ENCODE measurements at places on chromosomes 2 and 18. TPM values are rescaled to one million over a fixed set of nuclear protein-coding genes. Genes with fewer than 3 reads are reported as not detected.

The ALS2 gene
- 43.1 TPM for total RNA-seq

The NEB gene
- total RNA-seq, result 0.64 TPM

The RAB6D gene
- 0.59 TPM for total RNA-seq

The HOXD13 gene
- total RNA-seq, result not detected

The ARL6IP6 gene
- 22.7 TPM for total RNA-seq

The PLCL1 gene
- total RNA-seq, result 13.6 TPM

The PRSS56 gene
- total RNA-seq, result not detected

The HOXD11 gene
- total RNA-seq, result not detected

The TSPYL6 gene
- not detected for total RNA-seq

The GCG gene
- not detected for total RNA-seq

The BMP10 gene
- not detected for total RNA-seq

The UGT1A3 gene
- total RNA-seq, result not detected

The ACADL gene
- total RNA-seq, result not detected

The GMPPA gene
- 30.2 TPM for total RNA-seq

The IL1RN gene
- total RNA-seq, result not detected
